ENCODE measurements at places on chromosomes 6 and 20.

GRCh38 chr6:158608221-158608620 lies 36.3 kb downstream of the DYNLT1 start:
- DNase-seq: no peak

GRCh38 chr6:163249651-163250101 lies 164.8 kb upstream of the QKI start:
- DNase-seq: no peak

GRCh38 chr6:21653905-21654304 lies 60.4 kb downstream of the SOX4 start:
- no peak for DNase-seq

- no peak for DNase-seq
Observed at GRCh38 chr20:50548396-50548795, 38.2 kb downstream of the PTPN1 start.

DNA sequence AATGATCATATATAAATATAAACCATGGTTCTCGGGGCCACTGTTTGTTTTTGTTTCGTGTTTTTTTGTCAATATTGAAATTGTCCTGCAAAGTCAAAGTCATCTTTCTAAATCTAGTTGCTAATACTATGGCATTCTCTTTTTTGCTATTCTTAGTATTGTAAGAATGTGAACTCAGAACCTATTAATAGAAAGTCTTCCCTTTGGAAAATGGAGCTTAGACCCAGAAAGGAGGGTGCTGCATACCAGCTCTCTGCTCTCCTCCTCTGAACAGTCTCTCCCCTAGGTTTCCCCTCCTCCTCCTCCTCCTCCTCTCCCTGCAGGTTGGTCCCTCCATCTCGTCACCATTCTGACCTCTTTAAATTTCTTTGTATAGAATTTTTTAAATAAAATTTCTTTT lies 150.4 kb upstream of the CCN2 start:
- no peak for DNase-seq

- peak; percentile 23 for DNase-seq
Observed at GRCh38 chr6:63864671-63865318, 229.2 kb downstream of the PHF3 start.

DNA sequence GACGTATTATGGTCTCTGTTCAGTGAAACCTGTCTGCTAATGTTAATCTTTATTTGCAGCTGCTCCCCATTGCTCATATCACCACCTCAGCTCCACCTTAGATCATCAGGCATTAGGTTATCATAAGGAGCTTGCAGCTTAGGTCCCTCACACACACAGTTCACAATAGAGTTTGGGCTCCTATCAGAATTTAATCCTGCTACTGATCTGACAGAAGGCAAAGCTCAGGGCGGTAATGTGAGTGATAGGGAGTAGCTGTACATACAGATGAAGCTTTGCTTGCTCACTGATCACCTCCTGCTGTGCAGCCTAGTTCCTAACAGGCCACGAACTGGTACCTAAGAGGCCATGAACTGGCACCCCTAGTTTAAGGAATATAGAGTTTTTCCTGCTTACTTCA lies 989.7 kb downstream of the EYS start:
- no peak for DNase-seq

DNA sequence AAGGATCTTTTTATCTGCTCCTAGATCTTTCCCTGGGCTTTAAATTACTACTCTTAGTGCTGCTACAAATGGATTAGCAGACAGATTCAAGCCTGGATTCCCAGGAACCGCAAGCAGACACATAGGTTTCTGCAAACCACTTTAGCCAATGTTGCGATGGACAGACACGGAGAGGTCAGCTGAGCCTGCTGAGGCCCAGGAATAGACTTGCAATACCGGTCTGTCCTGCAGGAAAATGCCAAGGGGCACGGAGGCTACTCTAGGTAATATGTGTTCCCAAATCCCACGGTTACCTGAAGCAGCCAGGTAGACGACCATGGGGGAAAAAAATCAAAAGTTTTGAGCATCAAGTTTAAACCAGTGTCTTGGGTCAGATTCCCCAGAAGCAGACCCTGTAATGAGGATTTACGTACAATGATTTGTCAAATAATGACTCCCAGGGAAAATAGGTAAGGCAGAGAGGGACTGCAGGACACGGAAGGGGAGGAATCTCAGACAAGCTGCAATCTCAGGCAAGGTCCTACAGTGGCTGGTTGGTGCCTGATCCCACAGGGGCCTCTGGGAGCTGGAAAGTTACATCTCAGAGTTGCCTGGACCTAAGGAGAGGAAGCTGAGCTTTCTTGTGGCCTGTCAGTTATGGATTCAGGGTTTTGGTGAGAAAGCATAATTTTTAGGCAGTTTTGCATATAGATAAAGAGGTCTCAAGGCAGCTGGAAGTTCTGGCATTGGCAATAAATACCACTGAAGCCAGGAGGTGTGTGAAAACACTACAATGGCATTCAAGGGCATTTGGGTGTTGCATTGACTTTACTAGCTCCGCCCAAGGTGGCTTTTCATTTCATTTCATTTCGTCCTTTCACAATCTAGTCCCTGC lies 12.5 kb downstream of the OTOR start:
- DNase-seq: no peak

DNA sequence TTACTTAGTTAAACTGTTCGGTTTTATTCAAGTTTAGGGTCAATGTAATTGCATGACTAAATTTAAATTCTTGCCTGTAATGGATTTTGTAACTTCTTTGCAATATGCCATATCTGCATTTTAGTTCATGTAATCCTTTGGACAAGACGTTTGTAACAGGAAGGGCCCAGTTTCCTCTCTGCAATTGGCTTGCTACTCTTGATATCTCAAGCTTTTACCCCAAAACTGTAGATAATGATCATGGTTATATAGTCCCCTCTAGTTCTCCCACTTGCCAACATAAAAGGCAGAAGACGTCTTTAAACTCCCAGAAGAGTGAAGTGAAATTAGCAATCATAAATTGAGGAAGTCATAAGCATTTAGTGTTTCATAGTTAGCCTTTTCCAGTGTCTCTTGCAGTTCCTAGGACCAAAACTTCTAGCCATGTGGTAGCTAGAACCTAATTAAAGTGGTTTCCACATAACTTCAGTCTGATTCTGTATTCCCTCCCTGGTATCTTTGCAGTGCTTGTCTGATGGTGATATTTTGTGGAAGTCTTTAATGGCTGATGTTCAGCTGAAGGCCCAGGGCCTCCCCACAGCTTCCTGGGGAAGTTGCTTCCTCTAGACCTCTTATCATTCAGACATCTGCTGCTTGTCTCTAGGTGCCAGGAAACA lies 117.8 kb upstream of the SUPT3H start:
- DNase-seq: no peak

GRCh38 chr6:133637436-133637835 lies 251.5 kb upstream of the TCF21 start:
- DNase-seq: no peak

- DNase-seq: peak; percentile 57
Observed at GRCh38 chr20:330233-331149, 5.1 kb downstream of the SOX12 start.

GRCh38 chr6:16850681-16851026 lies 89.4 kb upstream of the ATXN1 start:
- no peak for DNase-seq

DNA sequence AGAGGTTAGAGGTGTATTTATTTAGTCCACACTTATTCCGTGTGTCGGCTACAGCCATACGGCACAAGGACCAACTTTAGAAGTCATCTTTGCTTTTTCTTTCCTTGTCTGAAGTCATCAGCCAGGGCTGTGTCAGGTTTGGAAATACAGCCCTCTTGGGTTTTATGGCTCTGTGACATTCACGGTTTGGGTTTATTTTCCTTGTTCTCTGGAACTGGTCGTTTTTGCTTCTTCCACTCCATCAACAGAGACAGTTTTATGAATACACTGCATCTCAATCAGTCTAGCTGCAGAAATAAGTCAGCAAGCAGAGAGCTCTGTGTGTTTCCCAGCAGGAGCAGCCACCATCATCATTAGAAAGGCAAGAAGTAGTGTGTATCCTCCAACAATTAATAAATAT lies 132.5 kb downstream of the TBC1D7 start:
- no peak for DNase-seq

GRCh38 chr20:36802326-36803222 lies 29.0 kb upstream of the DSN1 start:
- DNase-seq: no peak

- DNase-seq: no peak
Observed at GRCh38 chr6:344816-345340, 46.7 kb upstream of the IRF4 start.

DNA sequence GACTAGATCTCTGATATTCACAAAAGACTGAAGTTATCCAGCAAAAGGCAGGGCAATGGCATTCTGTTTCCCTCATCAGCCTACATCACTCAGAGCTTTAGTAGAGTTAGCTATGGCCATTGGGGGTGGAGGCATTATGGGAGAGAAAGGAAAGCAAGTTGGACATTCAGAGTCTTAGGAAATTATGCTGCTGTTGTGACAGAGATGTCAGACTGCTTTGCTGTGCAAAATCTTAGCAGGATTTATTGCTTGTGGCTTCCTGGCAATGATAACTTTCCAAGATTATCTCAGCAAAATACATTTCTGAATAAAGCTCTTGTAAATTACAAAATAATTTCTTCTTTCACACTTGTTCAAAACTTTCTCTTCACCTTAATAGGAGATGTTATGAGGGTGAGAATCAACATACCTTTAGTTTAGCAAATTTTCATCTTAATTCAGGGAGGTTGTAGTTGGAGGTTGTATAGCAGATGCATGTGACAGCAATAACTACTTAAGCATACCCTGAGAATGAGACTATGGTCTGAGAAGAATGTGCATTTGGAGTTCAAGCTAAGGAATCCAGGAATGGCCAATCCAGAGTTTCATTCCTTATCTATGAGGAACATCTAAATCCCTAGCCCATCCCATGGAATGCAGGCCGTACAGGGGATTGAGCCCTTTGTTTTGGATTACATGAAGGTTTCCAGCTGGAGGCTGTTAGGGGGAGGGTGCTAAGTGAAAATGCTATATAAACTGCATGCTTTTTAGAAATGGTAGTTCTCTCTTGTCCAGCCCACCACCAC lies 179.8 kb downstream of the HAO1 start:
- no peak for DNase-seq

DNA sequence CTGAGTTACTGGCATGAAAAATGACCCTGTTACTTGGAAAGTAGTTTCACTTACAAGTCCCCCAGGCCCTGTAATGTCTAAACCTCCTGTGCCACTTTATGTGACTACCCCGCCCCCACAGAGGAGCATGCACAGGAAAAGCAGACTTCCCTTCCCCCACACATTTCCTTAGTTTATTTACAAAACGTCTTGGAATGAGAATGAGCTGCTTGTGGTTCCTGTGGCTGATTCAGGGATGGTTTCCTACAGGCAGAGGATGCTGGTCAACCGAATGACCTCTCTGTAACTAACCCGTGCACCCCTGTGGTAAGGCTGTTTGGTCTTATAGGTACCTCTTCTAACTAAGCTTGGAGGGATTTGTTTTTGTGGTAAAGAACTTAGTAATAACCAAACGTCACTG lies 28.5 kb downstream of the RSPO3 start:
- no peak for DNase-seq

DNA sequence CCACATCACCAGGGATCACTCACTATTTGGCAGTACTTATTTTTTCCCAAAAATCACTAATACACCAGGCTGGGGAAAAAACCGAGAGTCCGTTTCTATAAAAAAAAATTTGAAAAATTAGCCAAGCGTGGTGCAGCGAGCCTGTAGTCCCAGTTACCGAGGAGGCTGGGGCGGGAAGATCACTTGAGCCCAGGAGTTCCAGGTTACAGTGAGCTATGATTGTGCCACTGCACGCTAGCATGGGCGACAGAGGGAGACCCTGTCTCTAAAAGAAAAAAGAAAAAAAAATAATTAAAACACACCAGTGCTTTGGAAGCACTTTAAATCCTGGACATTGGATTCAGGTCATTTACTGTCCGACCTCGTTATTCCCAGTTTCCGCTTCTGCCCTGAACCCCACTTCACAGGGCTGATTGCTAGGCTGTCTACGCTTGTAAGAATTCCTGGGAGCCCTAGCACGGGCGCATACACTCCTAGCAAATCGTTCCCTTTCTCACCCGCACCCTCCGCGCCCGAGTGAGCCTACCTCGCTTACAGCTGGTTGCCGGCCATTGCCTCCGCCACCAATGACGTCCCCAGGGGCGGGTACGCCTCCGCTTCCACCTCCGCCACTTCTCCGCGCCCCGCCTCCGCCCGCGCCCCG lies at the start of gene TPMT:
Gene TPMT (minus strand): TSS at position 571 of the 643 bp plus-strand sequence. CDS start 5,950 bp downstream, outside the sequence.
- DNase-seq: peak; percentile 98

GRCh38 chr6:52180787-52181558 lies 5.2 kb upstream of the IL17A start:
- no peak for DNase-seq

- DNase-seq: peak; percentile 76
Observed at GRCh38 chr6:135311446-135312200, 130.5 kb downstream of the MYB start.

DNA sequence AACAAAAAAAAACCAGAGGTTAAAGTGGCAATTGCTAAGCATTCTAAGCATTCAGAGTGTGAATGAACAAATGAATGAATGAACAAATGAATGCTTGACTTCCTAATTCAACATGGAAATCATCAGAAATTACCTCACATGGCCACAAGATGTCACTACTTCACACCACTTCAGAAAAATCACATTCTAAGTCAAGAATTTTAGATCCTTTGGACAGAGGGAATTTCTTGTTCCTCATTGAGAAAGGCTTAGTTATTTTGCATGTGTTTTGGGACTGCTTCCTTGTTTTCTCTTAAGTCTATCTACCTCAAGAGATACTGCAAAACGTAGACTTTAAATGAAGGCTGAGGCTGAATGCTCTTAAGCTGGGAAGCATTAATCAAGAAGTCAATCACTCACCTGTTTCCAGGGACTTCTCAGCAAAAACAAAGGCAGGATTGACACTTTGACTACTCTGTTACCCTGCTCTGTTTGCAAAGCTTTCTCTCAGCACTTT lies 120.2 kb downstream of the MBOAT1 start:
- DNase-seq: peak; percentile 52

GRCh38 chr6:1096967-1097765 lies 214.7 kb upstream of the FOXQ1 start:
- DNase-seq: no peak

GRCh38 chr20:16654858-16655535 lies 74.8 kb upstream of the SNRPB2 start:
- peak; percentile 27 for DNase-seq

GRCh38 chr6:44778513-44778912 lies 391.0 kb downstream of the CDC5L start:
- no peak for DNase-seq

- DNase-seq: no peak
Observed at GRCh38 chr6:111589366-111589765, 16.3 kb downstream of the TRAF3IP2 start.

GRCh38 chr6:37783025-37783855 lies 36.3 kb upstream of the ZFAND3 start:
- peak; percentile 37 for DNase-seq

DNA sequence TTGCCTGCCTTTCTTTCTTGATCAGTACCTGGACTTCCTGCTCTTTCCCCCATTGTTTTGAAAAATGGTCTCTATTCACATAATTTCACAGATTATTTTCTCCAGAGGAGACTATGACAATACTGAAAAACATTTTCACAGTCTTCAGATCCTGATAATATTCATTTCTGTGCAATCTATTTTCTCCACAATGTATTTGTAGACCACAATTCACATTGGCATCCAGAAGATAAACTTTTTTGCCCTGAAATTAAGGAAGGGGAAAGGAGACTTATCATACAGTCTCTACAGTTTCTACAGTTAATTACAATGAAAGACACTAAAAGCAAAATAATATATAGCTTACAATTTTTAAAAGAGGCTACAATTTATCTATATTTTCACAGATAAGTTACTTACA lies 18.4 kb downstream of the LCA5 start:
- DNase-seq: no peak

- DNase-seq: peak; percentile 82
Observed at GRCh38 chr6:158231551-158232315, 63.6 kb downstream of the GTF2H5 start.
